Activated CD4-positive, alpha-beta T cell treated with anti-CD3 and anti-CD28 coated beads for 4 hours (primary cell): ENCODE measurements at places on chromosomes 2 and 18.

DNA sequence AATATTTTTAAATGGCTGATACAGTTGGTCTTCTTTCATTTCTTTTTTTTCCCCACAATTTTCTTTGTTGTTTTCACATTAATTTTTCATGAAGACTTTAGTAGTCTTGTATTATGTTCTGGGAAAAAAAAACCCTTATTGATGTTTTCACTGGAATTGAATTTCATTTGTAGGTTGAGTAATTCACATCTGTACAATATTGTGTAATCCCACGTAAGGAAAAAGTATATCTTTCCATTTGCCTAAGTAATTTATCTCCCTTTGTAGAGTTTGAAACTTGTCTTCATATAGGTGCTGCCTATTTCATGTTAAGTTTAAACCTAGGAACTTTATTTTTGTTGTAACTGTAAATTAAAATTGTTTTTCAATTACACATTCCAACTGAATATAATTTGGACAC is 2.0 kb downstream of the DNAJC27 start:
- DNase-seq, result no peak

GRCh38 chr2:182191061-182191460 is 205.4 kb downstream of the PPP1R1C start:
- no peak for DNase-seq

DNA sequence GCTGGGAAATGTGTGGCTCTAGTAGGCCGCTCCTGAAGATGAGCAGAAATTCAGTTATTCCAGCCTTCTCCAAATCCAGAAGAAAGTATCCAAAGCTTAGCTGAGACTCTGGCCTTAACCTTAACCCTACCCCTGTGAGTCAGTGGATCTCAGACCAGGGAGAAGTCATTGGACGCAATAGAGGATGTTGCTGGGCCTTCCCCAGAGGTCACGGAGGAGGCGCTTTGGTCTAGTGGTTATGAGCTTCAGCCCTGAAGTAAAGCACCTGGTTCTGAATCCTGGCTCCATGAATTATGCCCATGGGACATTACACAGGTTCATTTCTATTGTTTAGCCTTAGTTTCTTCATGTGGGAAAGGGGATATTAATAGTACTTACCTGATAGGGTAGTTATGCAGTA is 24.0 kb downstream of the PKDCC start:
- no peak for DNase-seq

- DNase-seq, result no peak
Measured at GRCh38 chr2:120481446-120482194, 135.7 kb downstream of the INHBB start.

DNA sequence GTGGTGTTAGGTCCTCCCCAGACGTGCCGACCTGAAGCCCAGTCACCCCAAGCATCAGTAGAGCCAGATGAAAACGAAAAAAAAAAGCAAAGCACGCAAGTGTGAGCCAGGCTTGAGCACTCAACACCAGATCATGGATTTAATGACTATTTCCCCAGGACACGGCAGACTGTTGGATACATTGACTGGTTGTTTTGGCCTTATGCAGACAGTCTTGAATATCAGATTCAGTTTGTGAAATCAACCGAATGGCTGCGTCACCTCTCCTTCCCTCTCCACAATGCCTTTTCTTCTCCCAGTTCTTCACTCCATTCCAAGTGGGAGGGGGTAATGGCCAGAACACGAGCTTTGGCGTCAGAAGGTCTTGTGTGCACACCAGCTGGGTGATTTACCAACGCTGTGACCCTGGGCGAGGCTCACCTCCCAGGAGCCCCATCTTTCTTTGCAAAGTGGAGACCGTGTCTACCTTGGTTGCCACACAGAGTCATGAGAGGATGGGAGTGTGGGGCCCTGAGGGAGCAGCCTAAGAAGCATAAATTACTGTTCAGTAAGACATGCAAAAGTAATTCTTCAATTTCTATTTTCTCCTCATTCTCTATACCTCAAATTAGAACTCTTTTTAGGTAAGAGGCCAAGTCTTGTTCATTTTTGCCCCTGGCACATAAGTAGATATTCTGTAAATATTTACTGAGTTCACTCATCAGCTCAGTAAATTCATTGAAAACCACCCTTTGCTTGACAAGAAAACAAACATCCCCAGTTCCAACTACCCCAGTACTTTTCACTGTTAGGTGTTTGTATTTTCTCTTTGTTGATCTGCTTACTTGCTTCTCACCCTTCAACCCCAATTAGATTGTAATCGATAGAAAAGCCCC is 181.1 kb upstream of the COPS8 start:
- no peak for DNase-seq
